Bronchial epithelial cell (primary cell): ENCODE measurements at places on chromosomes 12 and 14. TPM values are rescaled to one million over a fixed set of nuclear protein-coding genes. Genes with fewer than 3 reads are reported as not detected.

Gene SMOC1
- total RNA-seq, result 10.8 and 16.3 TPM in 2 replicates

Gene IKBIP
- total RNA-seq, result 4.2 and 10.0 TPM in 2 replicates

Gene PRH2
- total RNA-seq, result 0.38 TPM in 1 of 2 replicates, not detected in the other

Gene FIGNL2
- total RNA-seq, result not detected in 2 replicates

Gene SLC38A4
- 2.4 and 2.9 TPM in 2 replicates for total RNA-seq

DNA sequence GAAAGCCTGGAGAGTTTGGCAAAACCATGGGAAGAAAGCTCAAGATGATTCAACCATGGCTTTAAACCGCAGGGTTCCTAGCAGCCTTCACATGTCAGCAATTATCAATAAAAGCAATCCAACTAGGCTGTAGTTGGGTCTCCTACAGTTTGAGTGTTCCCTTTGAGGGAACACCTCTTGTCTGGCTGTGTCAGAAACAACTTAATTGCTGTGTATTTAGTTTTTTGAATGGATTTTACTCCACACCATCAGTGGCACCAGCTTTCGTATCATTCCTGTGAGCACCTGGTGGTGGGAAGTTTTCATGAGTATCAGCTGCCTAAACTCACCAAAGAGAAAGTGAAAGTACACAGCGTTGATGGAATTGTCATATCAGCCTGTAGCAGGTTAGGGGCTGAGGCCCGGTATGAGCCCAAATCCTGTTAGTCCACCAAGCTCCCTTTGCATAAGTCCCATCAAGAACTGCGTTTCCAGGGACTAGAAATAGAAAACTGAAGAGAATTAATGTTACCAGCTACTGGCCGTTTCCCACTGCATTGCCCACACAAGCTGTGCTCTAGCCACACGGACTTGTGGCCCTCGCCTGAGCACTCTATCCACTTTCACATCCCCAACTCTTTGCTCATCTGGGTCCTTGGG is 10.9 kb upstream of the IL26 start:
- DNase-seq, result peak; percentile 8

DNA sequence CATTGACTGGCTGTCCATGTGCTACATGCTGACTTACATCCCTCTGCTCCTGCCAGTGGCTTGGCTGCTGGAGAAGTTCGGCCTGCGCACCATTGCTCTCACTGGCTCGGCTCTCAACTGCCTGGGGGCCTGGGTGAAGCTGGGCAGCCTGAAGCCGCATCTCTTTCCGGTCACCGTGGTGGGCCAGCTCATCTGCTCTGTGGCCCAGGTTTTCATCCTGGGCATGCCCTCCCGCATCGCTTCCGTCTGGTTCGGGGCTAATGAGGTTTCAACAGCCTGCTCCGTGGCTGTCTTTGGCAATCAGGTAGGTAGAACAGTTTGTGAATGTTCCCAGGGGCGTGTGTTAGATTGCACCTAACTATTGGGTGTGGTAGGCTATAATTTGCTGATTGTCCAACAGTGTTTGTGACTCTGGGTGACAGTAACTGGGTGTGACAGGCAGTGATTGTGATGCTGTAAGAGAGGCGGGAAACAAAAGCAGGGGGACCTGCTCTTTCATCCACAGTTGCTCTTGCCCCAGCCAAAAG is 981 bp downstream of the FLVCR2 start:
- no peak for DNase-seq

DNA sequence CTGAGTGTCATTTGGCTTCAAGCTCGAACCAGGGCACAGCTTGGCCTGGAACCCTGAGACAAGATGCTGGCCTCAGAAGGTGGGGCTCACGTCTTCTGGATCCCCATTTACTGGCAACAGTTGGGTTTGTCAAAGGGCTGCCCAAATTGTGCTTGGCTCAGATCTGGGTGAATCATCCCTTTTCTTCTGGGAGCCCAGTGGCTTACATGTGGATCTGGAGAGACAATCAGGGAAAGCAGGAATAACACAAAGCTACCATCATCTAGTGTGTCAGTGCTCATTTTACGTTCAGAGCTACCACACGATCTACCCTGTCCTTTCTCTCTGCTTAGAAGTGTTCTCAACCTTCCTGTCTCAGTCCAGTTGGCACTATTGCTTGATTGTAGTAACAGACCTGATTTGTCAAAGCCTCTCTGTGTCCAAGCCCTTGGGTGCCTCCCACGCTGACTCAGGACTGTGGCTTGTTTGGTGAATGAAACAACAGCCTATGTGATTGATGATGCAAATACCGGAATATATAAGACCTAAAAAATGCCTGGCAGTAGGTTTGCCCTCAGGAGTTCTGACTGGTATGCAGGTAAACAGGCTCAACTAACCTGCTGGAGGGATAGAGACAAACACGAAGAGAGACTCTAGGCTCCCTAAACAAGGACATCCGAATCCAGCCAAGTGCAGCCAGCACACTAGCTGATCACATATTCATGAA is 974.3 kb downstream of the VRK1 start:
- DNase-seq, result peak; percentile 97

DNA sequence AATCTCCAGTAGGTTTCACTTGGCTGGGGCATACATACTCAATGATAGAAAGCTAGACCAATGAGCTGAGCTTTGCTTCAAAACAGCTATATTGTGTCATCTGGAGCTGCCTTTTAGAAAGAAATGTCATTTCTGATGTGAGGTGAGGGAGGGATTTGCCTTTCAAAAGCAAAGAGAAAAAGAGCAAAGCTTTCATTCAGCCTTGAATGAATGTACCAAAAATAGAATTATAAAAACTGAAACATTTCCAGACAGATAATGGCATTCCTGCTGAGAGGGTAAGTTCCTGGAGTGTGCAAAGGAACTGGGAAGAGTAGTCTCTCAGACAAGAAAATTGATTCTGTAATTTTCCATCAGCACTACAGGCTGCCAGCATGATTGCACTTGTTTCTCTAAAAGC is 710.0 kb downstream of the LRFN5 start:
- DNase-seq, result no peak

DNA sequence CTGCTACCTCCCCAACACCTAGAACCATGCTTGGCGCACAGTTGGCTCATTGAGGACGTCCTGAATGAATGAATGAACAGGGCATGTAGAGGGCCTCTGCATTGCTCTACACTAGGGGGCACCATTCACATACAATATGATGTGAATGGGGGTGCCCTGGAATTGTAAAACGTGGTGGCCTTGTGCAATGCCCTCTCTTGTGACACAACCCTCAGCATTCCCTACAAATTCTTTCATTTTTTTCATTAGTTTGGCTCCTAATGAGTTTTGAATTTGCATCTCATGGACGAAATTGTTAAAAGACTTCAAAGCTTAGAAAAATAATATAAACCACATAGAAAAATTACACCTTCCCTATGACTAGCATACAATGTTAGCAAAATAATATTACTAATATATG is 2.3 kb upstream of the DIO2 start:
- peak; percentile 50 for DNase-seq

DNA sequence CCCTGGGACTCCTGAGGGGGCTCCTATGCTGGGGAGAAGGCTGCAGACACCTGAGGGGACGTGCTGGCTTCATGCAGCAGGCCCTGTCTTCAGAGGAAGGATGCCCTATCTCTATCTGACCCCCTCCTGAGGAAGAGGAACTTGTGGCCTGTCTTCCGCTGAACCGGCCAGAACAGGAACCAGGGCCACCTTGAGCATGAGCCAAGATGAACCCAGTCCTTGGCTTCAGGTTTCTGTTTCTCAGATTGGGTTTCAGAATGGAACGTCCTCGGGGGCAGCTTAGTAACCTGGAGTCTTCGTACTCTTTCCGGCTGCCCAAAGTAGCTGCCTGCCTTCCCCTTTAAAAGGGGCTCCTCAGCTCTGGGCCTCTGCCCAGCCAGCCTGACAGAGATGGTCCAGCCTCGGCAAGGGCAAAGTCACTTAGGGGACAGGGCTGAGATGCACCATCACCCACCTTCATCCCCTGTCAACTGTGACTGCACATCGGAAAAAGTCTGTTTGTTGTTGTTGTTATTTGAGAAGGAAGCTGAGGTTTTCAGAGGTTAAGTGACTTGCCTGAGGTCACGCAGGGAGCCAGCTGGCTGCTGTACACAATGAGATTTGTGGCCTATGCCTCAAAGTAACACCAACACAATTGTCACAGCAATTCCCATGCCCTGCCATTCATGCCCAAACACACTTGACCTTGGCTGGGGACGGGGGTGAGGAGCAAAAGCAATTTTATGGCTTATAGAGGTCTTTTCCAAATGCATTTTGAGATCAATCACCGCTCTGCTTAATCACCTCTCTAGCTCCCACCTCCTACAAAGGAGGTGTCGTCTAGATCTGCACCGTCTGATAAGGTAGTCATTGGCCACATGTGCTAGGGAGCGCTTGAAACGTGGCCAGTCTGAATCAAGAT is 13.4 kb downstream of the ASB2 start:
- DNase-seq, result peak; percentile 29

DNA sequence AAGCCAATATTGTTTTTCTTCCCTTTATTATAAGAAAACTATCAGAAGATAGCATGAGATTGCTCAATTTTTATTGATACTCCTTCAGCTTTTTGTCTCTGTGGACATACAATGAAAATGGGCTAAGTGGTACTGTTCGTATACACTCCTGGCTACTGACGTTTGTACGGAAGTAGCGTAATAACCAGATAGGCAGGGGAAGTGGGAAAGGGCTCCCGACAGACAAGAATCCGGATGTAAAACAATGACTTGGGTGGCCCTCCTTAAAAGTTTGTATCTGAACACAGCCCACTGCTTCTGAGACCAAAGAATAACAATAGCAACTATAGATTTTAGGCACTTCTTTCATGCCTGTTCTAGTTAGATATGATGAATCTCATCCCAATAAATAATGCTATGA is 99.6 kb downstream of the RPS6KA5 start:
- no peak for DNase-seq

DNA sequence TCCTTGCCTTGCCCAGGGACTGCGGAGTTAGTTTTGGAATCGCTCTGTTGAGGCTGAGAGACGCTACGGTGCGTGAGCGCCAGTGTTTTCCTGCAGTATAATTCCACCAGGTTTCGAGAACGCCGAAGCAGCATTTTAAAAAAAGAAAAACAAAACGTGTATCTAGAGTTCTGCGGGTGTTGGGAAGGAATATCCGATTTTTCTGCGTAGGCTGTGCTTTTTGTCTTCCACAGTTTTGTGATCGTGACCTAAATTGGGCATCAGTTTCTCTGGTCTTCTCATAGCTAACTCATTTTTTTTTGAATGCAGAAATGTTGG is 778 bp downstream of the DNM1L start:
- DNase-seq, result no peak

DNA sequence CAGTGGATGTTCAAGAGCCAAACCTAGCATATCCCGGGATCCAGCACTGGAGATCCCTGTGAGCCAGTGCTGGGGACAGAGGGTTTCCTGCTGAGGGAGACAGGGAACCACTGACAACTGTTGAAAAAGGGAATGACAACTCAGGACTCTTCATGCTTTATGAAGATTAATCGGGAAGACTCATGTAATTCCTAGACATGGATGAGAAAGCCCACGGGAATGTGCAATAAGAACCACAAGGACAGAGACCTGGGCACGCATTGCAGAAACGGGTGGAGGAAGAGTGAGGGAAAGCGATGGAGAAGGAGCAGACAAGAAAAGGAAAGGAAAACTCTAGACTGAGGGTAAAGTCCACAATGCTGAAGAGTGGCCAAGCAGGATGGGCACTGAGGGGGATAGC is 296.0 kb downstream of the PCNX1 start:
- DNase-seq, result no peak
